ENCODE measurements at places on chromosomes 4 and X.
A peak's percentile ranks its signal among the peaks of the same experiment; 100 is the strongest.

- DNase-seq, result no peak
These were observed 60.3 kb downstream of the DLG3 start for GRCh38 chrX:70504772-70505450.

- DNase-seq, result no peak
These were observed 53.0 kb upstream of the MMAA start for GRCh38 chr4:145566086-145566708.

GRCh38 chr4:180394312-180394711, 1848.9 kb upstream of the TENM3 start:
- DNase-seq, result no peak

GRCh38 chrX:119468551-119469312, 488 bp downstream of the SLC25A5 start:
- DNase-seq, result peak; percentile 78

GRCh38 chr4:38919494-38919893, 51.9 kb downstream of the FAM114A1 start:
- DNase-seq, result no peak

- DNase-seq, result no peak
These were observed 270.6 kb upstream of the SLC7A11 start for GRCh38 chr4:138512756-138513155.

DNA sequence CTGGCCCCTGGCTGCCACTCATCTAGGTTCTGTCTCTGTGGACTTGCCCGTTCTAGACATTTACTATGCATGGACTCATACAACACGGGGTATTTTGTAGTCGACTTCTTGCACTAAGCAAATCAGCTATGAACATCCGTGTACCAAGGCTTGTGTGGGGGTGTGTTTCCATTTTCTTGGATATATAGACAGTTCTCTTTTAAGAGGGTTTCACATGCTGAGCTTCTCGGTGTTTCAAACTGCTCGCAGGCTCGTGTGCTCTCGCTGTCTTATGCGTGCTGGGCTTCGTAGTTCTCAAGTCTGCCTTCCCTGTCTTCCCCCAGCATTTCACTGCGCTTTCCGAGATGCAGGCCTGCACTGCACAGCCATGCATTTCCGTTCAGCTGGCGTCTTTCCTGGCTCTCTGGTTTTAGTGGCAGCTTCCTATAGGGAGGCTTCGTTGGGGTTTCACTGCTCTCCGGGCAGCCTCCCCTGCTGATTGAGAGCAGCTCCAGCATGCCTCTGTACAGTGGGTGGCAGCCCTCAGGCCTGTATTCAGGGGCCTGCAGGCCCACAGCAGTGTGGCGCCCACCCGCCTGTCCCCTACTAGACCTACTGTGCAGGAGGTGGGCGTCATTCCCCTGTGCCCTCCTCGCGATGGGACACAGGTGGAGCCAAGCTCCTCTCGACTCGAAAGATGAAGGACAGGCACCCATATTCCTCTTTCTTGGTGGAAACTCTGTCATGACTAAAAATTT, 27.6 kb downstream of the ZBTB49 start:
- DNase-seq, result no peak

GRCh38 chrX:20382518-20383297, 116.0 kb upstream of the RPS6KA3 start:
- DNase-seq, result no peak

DNA sequence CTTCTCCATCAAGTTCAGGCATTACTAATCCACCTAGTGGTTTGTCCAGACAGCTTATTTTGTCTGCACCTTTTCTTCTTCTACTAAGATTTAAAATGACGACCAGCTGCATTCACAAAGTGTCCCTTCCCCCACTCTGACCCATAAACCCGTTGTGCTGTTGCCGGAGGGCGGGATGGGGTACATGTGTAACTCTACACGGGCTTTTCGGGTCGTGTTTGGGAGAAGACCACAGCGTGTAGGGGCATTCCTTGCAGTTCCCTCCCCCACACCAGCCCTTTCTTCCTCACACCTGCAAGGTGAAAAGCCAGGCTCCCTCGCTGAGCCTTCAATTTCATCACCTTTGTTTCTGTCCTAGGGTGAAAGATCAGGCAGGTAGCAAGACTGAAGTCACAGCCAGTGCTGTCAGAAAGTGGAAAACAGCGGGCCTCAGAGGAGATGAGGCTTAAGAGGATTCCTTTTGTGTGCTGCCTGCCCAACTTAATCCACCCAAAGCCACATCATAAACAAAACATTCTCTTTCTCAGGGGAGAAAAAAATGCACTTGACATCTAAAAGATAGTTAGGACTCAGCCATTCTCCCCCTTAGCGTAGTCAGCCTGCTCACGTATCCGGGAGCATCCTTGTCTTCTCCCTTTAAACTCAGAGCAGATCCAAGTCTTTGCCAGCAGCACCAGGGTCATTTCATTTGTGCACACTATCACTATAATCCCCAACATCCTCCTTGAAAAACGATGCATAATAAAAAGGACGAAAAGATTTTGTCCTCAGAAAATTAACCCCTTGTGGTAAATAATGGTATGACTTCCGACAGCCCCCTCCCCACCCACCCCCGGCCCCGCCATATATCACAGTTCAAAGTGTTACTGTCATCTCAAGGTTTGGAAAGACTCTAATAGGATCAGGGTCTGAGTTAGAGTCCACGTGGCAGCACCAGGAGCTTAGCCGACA, 599.0 kb downstream of the RAB28 start:
- no peak for DNase-seq
